ENCODE measurements at places on chromosomes 3 and 15.

DNA sequence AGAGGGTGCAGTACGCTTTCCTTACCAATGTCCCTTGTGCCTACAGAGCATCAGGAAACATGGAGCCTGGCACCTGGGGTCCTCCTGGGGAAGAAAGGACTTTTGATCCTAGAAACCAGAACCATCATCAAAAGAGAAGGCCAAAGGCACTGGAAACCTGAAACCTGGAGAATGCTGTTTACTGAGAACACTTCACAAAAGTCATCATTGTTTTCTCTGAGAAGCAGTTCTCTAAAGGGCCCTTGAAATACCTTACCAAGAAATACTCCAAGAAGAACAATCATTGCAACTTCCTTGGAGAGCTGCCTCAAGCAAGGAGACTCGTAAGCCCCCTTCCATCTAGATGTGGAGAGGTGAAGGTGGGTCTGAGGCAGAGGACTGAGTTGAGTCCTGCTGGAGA, 66.0 kb downstream of the TLE3 start:
- DNase-seq, result no peak

DNA sequence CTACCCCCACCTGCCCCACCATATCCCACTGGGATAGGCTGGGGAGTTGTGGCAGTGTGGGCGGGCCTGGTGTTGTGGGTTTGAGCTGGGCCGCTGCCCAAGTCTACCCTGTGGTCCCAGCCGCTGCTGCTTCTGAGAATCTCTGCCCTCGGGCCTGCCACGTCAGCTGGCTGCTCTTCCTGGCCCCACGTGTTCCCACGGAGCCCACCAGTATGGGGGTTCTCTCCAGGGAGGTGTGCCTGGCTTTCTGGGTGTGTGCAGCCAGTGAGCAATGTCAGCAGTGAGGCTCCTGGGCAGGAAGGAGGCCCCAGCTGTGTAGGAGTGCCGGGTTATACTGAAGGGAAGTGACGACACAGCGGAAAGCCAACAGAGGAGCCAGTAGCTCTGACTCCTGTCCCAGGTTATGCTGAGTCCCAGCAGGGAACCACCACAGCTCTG, 10.5 kb downstream of the GNAI2 start:
- peak; percentile 92 for DNase-seq

DNA sequence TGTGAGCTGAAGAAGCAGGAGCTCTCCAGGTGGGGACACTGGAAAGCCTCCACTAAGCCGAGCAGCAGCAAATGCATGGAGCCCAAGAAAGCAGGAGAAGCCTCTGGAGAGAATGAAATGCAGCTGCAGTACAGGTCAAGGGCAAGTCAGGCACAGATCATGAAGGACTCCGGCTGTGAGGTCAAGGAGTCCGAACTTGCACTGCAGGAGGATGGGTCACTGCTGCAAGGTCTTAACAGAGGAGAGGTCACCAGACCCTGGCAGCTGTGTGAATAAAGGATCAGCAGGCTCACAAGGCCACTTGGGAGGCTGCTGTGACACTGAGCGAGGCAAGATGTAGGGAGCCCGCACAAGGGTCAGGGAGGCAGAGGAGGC, 24.7 kb upstream of the SLC41A3 start:
- no peak for DNase-seq

DNA sequence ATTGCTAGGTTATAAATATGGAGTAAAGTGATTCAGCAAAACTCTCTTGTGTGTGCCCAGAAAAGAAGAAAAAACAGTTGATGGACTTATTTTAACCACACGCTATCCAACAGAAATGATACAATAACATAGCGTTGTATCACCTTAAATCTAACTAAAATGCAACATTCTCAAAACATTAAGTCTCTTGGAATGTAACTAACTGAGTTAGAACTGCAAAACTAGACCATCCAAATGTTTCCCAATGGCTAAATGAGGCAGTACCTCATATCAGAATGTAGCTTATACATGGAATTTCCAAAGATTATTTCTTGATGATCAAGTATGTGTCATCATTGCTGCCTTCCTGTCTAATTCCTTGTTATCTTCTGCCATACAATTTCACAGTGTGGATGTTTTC, 187.9 kb downstream of the CNTN3 start:
- peak; percentile 84 for DNase-seq

DNA sequence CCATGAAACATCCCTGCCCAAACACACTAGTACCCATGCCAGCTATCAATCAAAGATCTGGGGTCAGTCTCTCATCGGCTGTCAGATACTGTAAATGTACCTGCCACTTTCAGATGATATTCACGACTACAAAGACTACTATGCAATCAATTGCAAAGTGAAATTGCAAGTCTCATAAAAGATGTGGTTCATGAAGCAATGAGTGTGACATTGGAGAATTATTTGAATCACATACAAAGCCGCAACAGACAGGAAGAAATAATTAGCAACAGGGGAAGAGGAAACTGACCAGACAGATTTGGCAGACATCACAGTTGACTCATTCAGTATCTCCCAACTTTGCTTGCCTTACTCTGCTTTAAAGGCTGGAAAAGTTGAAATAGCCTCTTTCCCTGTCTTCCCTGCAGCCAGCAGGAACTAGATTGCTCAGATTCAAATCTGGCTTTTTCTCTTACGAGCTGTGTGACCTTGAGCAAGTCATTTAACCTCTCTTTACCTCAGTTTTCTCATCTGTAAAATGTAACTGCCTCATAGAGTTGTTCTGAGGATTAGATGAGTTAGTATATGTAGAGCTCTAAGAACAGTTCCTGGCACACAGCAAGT, 95.7 kb upstream of the C3orf80 start:
- peak; percentile 97 for DNase-seq

DNA sequence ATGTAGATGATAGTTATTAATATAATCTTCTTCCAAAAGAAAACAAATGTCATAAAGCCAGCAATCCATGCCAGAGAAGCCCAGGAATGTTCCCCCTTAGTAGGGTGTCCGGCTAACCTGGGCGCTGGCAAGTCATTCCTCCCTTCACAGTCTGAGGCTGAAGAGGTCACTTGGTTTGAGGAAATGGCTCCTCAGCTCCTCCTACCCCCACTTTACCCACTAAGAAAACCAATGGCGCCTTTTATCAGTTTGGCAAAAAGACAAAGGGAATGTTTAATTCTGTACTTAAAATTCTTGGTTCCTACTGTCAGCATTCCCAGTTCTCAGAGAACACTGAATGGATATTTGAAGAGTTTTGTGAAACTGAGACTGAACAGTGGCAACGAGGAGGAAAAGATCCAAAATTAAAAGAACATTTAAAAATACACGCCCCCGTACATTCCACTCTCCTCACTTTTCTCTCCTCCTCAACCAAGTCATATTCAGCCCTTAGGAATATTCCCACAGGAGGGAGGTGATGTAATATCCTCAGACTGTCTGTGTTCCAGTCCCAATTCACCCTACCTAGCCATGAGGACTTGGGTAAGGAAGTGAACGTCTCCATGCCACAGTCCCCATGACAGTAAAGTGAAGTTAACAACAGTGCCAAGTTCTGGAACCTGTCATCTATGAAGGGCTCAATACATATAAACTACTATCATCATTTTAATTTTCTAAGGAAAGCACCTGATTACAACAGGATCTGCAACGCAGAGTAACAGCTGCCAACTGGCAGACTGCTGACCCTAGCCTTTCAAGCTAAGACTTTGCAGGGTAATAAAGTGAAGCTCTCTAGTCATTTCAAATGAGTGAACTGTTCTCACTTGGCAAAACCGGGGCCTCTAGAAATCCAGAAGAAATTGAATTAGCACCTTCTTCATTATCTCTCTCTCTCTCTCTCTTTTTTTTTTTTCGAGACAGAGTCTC, 234.5 kb upstream of the ICE2 start:
- DNase-seq, result peak; percentile 81

DNA sequence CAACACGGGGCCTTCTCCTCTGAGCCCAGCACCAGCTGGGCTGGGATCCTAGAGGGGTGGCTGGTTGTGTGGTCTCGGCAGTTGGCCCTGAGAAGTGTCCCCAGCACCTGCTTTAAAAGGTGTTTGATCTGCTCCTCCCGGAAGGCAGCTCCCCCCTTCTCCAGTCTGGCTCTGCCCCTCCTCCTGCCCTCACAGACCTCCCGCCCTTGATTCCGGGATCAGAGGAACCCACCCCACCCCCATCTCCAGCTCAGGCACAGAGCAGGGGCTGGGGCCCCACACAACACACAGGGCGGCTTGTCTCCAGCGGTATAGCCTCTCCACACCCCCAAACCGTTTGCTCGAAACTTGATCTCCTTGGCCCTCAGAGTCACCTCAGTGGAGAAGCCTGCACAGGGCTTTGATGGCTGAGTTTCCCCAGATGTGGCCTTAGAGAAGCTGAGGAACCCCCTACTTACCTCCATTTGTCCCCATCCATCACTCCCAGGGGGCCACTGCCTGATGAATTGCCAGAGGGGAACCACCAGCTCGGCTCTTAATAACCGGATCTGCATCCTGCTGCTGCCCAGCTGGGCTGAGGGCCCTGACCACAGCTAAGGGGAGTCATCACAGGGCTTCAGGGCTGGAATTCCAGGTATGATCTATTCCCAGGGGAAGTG, 6.4 kb upstream of the STRA6 start:
- peak; percentile 48 for DNase-seq

DNA sequence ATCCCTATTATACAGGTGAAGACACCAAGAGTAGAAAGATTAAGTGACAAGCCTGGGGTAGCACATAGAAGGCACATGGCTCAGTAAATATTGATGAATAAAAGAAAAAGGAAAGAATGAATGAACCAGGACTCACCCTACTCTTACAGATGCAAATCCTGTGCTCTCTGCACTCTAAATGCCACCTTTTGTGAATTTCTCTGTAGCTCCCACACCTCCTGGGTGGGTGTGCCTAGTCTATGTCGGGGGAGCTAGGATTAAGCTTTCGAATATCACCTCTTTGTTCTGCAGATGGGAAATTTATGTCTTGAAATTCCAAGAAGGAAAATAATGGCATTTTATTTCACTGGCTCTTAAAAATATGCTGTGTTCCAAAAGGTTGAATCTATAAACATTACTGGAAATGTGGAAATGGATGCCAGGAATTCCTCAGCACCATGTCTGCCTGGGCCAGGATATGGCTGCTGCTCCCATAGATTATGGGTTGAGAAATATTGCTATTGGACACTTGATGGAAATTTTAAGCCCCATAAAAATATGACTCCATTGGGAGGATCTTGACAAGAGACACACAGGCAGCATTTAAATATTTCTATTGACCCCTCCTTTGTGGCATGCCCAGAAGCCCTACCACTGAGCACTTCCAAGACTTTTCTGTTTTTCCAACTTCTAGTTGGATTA, 43.3 kb downstream of the CCNB2 start:
- peak; percentile 49 for DNase-seq

DNA sequence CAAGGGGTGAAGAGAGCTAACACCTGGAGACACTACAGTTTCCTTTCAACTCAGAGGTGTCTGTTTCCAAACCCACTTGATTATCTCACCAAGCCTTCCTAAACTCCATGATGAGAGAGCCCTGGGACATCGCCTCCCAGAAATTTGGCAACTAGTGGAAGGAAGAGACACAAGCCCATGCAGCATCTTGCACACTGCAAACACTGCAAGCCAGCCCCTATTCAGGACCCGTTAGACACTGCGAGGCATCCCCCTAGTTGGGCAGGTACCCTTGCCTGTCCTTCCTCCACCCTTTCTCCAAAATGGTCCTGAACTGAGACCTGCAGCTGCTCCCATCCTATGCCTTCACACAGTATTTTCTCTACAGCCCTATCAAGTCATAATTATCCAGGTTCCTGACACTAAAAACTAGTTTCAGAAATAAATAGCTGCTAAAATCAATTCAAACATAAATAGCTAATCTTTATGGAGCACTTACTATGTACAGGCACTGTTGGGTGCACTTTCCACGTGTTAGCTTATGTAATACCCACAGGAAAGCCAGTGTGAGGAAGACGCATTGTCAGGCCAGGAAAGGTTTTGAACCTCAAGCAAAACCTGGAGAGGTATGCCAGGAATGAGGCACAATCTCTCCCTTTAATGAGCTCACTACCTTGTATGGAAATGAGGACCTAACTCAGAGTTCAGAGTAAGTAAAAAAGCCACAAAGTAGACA, 2.8 kb downstream of the MAGI1 start:
- DNase-seq, result no peak

DNA sequence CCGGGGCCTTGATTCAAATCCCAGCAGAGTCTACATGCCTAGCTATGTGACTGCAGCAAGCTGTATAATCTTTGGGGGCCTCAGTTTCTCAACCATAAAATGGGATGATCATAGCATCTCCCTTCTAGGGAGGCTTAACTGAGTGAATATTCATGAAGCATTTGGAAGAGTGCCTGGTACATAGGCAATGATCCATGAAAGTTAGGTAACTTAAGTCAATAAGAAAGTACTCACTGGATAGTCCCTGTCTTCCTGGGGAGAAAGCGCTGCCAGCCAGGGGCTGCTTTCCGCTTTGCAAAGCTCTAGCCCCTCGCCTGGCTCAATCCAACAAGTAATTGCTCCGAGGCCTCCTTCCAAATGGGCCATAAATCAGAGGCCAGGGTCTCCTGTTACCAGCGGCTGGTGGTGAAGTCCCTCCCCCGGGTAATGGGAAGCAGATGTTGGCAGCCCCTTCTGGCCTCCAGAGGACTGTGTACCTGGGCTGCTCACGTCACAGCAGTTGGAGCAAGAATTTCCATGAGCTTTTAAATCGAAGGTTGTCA, 521.9 kb upstream of the PROK2 start:
- DNase-seq, result peak; percentile 33

- peak; percentile 87 for DNase-seq
Observed at GRCh38 chr3:114363554-114364202, 69.8 kb downstream of the TIGIT start.

- peak; percentile 65 for DNase-seq
Observed at GRCh38 chr3:94249491-94250079, 186.7 kb downstream of the NSUN3 start.

- DNase-seq, result peak; percentile 52
Observed at GRCh38 chr15:64112904-64113303, 17.1 kb downstream of the SNX1 start.

GRCh38 chr3:108159865-108160264, 62.4 kb downstream of the IFT57 start:
- DNase-seq, result peak; percentile 66

DNA sequence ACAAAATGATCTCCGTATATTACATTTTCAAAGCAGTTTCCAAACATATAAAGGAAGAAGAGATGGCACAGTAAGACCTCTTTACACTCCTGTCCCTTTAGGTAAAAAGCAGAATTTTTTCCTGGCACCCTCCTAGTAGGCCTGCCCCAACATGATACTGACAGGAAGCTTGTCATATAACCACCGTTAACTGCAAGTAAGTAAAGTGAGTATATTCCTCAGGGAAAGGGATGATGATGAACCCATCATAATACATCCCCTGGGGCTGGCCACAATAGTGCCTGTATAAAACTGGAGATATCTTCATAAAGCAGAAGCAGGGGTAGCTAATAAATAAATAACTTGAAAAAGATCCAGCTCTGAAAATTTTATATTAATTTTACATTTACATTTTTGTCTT, 893.0 kb downstream of the DIPK2A start:
- DNase-seq, result no peak

Data from IMR-90 (cell line).